ENCODE measurements at places on chromosomes 6 and 20.

- DNase-seq = no peak
These were observed 28.5 kb upstream of the CITED2 start for GRCh38 chr6:139402876-139403386.

DNA sequence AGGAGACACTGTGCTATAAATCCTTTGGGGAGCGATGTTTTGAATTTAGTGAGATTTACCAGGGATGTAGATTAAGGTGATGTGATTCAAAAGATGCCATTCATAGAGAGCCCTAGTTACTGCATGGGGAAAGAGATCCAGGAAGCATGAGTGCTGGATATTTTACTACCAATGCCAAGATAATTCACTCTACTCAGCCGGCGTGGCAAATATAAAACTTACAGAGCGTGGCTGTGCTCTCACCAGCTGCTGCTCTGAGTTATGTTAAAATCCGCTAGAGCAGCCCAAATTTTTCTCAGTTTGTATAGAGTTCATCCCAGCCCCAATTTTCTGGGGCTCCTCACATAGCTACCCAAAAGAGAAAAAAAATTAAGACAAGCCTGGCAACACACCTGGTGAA is 48.6 kb downstream of the BFSP1 start:
- peak; percentile 21 for DNase-seq

GRCh38 chr20:25573288-25574251 is 11.8 kb downstream of the NINL start:
- DNase-seq = no peak

GRCh38 chr6:34658605-34659265 is 37.8 kb downstream of the ILRUN start:
- DNase-seq = no peak

GRCh38 chr6:139940741-139941729 is 566.6 kb upstream of the CITED2 start:
- DNase-seq = no peak

All from NCI-H1694 treated with DMSO at 0.1 percent for 48 hours (cell line).